DMS79 treated with DMSO at 0.1 percent for 48 hours (cell line): ENCODE measurements at places on chromosomes 3 and 15.
A peak's percentile ranks its signal among the peaks of the same experiment; 100 is the strongest.

- no peak for DNase-seq
Measured at GRCh38 chr15:71921191-71921590, 110.8 kb downstream of the NR2E3 start.

- no peak for DNase-seq
Measured at GRCh38 chr3:126463521-126463920, 12.2 kb downstream of the ZXDC start.

- peak; percentile 29 for DNase-seq
Measured at GRCh38 chr3:182182531-182182968, 470.8 kb downstream of the SOX2 start.

DNA sequence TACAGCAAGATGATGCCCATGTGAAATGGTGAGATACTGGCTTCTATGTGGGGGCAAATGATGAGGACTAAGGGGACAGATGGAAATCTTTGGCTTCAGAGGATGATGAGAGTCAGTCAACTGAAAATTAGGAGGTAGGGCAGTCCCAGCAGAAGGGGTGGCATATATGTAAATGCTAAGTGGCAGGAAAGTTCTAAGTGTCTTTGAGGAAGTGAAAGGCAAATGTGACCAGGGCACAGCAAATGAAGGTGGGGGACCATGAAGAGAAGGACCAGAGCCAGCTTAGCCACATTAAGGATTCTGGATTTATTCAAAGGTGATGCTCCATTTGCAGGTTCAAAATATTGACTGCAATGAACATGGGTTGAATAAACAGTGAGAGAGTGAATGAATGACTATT, 29.2 kb upstream of the LIMD1 start:
- no peak for DNase-seq

DNA sequence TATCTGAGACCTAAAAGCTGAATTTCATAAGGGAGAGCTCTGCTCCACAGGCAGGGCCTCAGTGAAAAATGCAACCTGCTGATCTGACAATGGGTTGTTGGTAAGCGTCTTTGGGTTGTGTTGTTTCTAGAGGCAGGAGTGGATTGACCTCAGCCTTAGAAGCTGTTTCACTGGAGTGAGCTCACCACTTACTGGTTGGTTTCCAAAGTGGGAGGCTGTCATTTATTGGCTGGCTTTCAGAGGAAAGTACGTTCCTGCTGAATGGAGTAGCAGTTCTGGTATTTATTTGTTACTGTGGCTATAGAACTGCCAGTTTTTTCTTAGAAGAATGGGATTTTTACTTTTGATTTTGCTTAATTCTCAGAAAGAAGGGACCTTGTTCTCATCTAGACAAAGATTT, 29.3 kb upstream of the COL6A5 start:
- no peak for DNase-seq

DNA sequence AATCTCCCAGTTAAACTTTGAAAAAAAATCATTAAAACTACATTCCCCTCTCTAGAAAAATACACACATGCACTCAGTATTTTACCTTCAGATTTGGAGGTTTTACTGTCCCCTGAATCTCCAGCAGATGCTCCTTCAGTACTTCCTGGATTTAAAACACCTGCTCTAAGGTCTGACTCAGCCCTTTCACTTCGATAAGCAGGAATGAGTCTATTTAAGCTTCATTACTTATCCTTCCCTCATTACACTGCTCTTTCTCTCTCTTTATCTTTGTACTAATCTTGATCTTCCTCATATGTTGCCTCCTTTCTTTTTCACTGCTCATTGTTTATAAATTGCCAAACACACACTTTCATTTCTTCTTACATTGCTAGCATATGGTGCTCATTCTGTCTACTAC, 443.9 kb downstream of the DIPK2A start:
- no peak for DNase-seq

DNA sequence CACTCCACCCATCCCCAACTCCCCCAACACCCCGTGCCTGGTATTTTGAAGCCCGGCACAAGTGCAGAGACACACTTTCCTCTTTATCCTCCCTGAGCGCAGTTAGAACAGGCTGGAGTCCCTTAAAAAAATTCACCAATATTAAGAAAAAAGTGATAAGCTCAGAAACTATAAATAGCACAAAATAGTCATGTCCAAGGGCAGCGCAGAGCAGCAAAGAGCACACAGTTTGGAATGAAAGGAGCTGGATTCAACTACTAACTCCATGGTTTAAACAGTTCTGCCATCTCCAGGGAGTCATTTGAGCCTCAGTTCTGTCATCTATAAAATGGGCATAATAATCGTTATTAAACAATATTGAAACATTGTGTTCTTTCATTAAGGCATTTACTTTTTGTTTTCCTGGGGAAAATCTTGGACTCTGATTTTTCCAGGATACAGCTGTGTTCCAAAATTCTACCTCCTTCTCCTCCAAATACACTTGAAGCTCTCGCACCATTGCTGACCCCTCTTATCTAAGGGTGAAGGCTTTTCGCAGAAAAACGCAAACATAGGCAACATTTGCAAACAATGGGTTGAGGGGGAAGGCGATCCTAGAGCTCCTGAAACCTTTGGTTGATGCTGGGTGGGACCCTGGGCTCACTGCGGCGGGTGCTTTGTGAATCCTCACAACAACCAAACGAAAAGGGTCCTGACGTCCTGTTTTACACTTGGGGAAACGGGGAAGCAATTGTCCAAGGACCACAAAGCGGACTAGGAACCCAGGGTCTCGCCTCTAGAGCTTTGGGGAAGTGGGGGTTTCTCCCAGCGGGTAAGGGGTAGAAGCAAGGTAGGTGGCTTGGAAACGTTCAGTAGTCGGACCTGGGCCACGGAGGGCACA, 41.8 kb downstream of the EPHB3 start:
- DNase-seq = no peak

DNA sequence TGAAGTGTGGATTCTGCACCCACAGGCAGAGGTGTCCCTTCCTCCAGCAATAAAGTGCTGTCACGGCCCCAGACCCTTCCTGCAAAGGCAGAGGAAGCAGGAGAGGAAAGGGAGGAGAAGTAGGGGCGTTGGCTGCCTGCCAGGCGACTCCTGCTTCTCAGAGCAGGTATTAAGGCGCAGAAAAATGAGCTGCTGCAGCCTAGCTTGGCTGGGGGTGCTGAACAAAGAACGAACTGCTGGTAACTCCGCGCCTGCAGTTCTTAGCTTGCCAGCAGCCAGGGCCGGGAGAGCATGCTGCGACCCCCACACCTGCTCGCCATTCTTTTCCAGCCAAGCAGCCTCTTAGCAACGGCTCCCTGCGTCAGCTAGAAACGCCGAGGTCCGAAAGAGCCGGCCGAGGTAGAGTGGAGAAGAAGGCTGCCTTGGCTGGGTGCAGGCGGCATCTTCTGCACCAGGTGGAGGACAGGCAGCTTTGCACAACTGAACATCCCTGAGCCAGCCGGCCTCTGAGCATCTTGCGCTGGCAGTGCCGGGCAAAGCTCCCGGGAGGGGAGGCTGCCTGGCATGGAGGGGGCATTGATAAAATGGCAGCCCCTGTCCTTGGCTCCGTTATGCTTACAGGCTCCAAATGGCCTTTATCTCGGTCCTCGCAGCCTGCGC, 296.0 kb downstream of the MEX3B start:
- peak; percentile 62 for DNase-seq

DNA sequence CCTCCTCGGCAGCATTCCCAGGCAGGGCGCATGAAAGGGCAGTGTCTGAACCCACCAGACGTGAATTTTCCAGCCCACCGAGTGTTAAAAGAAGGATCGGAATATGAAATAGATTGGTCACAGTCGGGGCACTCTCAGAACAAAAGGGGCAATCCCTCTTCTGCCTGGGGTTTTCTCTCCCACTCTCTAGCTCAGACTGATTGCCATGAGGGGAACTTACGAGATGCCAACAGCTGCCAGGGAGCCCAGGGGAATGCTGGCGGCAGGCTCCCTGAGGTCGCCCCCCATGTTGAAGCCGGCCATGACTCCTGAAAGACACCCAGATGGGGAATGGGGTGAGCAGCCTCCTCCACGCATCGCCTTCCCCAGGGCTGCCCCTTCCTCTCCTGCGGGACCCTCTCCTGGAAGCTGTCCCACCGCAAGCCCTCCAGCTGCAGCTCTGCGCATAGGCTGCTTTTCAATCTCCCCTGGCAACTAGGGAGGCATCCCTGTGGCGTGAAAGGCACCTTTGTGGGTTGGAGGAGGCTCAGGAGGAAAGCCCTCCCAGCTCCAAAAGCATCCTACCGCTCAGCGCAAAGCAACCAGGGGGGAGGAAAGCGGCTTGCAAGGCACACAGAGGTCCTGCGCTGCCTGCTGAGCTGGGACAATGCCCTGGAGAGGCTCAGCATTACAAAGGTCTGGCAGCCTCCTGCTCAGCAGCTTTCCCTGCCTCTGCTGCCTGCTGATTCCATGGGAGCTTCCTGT, 64.8 kb upstream of the HEG1 start:
- DNase-seq = no peak

- no peak for DNase-seq
Measured at GRCh38 chr3:191415566-191415965, 45.4 kb upstream of the PYDC2 start.

DNA sequence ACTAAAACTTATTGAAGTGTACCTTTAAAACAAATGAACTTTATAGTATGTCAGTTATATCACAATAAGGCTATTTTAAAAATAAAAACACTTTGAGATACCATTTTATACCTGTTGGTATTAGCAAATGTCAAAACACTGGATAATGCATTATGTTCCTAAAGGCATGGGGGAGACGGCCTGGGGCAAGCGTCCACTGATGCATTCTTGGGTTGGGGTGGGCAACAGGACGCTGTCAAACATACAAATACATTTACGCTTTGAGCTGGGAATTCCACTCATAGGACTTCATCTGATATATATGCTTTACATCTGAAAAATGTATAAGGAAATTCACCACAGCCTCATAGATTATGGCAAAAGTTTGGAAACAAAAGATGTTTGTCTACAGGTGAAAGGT, 7.6 kb upstream of the GATA2 start:
- no peak for DNase-seq

DNA sequence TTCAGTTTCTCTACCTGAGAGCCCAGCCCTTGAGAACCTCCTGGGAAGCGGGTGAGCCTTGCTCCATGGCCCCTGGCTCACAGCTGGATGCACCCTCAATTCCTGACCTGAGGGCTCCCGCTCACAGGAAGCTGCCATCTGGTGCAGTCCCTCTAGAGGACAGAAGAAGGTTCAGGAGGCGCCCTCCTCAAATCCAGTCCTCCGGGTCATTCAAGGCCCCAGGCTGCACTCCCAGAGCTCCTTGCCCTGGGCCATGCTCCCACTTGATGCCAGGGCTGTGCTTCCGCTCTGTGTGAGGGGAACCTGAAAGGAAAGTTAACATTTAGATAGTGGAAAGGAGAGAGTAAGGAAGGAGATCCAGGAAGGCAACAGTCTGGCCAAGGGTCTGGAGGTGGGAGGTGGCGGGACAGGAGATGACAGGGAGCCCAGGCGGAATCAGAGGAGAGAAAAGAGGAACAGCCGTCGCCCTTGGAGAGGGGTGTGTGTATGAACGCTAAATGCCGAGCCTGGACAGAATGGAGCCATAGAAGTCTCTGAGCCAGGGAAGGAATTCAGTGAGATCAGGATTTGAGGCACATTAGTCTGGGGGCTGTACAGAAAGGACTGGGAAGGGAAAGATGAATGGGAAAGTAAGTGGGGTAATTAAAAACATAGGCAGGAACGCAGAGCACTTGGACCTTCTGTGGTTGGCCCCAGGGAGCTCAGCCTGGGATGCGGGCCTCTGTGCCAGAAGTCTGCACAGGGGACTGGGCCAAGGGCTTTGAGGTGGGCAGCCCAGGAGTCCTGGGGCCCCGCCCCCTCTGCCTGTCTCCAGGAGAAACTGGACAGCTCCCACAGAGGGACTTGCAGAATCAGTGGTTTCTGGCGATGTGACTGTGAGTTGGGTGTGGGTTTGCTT, 26.1 kb downstream of the TBC1D21 start:
- no peak for DNase-seq
